ENCODE measurements at places on chromosomes 2 and 18.

DNA sequence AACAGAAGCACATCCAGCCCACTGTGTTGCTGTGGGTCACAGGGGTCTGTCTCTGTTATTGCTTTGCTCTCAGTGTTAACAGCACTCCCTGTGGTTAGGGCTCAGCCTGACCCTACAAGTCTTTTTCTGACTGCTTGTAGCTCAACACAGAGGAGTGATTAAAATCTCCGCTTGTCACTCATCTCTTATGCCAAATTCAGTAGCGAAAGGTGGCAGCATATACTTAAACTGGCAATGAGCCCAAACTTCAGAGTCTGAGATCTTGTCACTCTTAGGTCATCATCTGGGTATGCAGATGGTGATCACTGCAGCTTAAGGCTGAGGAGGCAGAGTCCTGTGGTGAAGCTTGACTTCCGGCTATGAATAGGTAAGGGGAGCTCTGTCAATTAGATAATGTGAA lies 63.3 kb upstream of the CSRNP3 start:
- DNase-seq = no peak

DNA sequence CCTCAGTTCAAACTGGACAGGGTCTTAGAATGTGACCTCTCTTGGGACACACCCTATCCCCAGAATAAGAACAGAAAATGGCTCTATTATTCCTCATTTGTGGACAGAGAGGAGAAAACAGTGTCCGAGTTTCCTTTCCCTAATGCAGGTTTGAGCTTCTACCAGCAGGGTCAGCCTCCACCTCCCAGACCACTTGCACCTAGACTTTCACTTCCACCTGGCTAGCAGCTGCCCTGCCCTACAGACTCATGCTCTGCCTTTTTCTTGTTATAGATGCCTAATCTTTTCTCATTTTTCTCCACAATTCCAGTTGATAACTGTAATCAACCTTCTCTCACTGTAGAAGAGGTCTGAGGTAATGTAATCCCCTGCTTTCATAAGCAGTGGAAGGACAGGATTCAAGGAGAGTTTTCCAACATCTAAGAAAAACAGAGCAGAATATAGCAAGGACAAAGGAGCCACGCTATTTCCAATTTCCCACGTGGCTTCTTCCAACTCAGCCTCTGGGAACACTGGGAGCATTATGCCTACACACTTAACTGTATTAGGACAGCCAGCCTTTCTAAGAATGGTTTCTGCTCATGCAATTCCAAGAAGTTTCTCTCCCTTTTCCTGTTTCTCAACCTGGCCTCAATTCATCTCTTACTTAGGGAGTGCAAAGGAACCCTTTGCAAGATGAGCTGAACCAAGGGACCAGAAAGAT lies 239.8 kb downstream of the BCL11A start:
- DNase-seq = no peak

DNA sequence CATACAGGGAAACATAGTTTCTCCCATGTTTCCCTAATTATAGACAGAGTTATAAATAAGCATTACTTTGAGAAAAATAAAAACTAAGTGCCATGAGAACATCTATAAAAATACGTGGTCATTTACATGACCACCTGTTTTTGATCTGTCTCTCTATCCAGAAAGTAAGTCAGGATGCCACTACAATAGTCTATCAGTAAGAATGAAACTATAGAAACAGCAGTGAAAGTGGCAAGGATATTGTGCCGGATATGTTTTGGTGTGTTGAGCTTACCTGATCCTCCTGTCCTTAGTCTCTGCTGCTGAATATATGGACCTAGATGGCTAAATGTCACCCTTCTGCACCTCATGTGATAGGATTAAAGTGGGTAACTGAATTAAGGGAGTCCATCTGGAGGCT lies 512.4 kb downstream of the LRP1B start:
- DNase-seq = no peak

- DNase-seq = no peak
Measured at GRCh38 chr18:12006488-12006840, 25.2 kb downstream of the IMPA2 start.

- no peak for DNase-seq
Measured at GRCh38 chr18:79829136-79829854, 31.6 kb downstream of the KCNG2 start.

DNA sequence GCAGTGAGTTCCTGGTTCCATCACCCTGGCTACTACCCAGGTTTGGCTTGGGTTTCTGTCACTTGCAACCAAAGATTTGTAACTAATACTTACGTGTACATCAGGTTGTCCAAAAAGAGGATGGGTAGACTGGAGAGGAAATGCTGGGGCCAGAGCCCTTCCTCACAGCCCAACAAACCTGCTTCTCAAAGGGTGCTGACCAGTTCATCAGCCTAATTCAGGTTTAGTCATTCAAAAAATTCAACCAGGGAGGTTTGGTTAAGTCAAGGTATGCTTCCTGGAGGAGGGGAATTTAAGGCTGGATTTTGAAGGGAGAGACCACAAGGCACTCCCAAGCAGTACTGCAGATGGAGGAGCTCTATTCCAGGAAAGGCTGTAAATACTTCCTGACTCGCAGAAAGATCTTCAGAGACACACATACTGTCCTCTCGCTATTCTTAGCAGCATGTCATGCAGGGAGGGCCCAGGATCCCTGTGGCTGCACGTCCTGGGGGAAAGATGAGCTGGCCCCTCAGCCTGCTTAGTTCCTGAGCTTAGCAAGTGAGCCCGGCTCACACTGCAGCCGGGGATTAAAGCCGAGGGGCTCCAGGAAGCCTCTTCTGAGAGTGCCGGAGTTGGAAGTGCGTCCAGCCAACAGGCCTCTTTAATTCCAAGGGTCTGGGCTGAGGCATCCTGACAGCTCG lies 40.0 kb upstream of the BIN1 start:
- DNase-seq = no peak

- no peak for DNase-seq
Measured at GRCh38 chr2:12192762-12193161, 446.3 kb downstream of the LPIN1 start.

DNA sequence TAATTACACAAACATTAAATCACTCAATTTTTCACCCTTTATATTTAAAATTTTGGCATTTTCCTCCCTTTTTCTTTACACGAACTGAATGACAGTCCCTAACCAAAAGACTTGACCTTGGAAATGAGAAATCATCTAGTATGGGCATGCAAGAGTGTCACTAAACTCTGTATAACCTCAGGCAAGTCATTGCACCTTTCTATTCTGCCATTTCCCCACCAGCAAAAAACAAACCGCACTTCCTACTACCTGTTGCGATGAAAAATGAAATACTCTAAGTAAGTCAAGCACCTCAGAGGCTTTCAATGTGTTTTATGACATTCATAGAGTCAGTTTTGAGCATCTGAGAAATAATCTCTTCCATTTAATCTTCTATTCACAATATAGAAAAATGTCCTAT lies 44.1 kb downstream of the ANKRD44 start:
- DNase-seq = no peak

GRCh38 chr2:163264341-163264740 lies 425.8 kb upstream of the KCNH7 start:
- DNase-seq = no peak

DNA sequence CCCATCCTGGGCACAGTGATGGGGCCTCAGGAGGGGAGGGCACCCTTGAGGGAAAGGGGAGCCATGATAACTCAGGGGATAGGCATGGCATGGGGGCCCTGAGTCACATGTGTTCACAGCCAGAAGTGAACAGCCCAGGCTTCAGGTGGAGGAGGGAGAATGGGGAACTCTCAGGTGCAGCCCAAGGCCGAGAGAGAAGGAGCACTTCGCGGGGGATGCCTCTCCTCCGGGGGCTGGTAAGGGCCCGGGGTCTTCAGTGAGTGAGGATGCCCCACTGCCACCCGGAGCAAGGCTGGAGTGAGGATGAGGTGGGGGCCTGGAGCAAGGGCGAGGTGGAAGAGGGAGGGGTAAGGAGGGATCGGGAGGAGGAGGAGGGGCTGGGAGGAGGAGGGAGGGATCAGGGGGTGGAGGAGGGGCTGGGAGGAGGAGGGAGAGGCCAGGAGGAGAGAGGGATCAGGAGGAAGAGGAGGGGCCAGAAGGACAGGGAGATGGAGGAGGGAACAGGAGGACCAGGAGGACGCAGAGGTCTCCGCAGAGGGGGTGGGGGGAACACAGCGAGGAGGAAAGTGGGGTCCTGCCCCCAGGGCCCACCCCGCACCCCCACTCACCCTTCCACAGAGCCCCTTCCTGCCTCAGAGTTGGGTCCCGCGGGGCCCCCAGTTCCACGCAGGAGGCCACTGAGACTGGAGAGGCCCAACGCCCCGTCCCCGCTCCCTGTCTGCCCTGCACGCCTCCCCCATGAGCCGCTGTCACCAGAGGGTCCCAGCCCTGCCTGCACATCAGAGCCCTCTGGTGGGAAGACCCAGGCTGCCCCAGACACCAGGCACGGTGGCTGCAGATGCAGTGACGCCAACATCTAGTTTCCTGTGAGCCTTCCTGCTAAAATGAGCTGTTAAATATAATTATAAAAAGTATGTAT lies 42.8 kb downstream of the RAMP1 start:
- no peak for DNase-seq

DNA sequence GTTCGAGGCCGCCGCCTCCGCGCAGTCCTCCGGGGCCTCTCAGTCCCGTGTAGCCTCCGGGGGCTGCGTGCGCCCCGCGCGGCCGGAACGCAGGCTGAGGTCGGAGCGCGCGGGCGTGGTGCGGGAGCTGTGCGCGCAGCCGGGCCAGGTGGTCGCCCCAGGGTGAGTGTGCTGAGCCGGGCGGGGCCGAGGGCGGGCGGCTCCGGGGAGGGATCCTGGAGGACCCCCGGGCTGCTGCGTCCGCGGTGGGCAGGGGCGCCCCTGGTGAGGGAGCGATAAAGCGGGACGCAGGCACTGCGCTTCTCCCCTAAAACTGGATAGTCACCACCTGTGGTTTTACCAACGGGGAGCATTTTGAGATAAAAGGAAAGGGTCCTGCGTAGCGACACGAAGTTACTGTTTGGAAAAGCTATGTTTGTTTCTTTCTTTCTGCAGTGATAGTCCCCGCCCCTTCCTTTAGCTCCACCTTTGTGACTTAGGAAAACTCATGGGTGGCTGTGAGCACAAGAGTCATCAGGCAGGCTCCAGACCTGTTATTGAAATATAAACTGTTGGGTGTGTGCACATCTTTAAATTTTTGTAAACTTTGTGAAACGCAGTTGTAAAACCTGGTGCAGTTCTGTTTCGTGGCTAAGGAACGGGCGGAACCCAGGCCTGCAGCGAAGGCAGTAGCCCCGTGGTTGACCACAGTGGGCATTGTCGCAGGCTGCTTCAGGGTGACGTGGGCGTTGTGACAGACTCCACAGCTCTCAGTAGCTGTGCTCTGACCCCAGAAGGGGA lies 687 bp downstream of the CTDP1 start:
- no peak for DNase-seq

GRCh38 chr2:71788601-71789240 lies 335.4 kb downstream of the DYSF start:
- DNase-seq = no peak

GRCh38 chr2:47783486-47784351 lies 774 bp downstream of the MSH6 start:
- no peak for DNase-seq

- no peak for DNase-seq
Measured at GRCh38 chr18:44736664-44737380, 56.1 kb downstream of the SETBP1 start.

GRCh38 chr2:216888081-216888480 lies 28.2 kb upstream of the TNP1 start:
- no peak for DNase-seq

DNA sequence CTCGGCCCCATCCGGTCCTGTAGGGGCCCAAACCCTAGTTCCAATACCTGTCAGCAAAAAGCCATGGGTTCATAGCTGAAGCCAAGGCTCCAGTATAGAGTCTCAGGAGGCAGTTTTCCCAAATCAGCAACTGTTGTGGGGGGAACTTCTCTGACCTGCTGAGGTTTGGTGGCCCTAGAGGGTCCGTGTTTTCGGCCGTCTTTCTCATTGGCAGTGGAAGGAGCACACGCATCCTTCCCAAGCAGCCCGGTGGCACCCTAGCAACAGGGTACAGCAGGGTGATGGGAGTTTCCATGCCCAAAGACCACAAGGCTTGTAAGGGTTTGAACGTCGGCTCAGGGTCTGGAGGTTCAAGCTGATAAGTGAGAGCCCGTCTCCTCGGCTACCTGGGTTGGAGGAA lies 6.6 kb downstream of the FOSL2 start:
- DNase-seq = no peak

- no peak for DNase-seq
Measured at GRCh38 chr2:178247250-178247649, 52.9 kb downstream of the OSBPL6 start.

DNA sequence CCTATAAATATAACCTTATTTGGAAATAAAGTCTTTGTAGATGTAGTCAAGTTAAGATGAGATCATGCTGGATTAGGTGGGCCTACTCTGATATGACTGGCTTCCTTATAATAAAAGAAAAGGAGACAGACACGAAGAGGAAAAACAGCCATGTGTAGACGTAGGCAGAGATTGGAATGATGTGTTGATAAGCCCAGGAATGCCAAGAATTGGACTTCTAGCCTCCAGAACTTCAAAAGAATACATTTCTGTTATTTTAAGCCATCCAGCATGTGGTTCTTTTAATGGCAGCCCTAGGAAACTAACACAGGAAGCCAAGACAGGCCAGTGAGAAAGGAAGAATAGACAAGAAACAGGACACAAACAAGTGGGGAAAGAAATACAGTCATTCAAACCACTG lies 68.6 kb downstream of the NYAP2 start:
- no peak for DNase-seq

- no peak for DNase-seq
Measured at GRCh38 chr18:13323186-13323585, 104.6 kb downstream of the LDLRAD4 start.

GRCh38 chr2:186065491-186065890 lies 326.9 kb downstream of the FSIP2 start:
- DNase-seq = no peak

DNA sequence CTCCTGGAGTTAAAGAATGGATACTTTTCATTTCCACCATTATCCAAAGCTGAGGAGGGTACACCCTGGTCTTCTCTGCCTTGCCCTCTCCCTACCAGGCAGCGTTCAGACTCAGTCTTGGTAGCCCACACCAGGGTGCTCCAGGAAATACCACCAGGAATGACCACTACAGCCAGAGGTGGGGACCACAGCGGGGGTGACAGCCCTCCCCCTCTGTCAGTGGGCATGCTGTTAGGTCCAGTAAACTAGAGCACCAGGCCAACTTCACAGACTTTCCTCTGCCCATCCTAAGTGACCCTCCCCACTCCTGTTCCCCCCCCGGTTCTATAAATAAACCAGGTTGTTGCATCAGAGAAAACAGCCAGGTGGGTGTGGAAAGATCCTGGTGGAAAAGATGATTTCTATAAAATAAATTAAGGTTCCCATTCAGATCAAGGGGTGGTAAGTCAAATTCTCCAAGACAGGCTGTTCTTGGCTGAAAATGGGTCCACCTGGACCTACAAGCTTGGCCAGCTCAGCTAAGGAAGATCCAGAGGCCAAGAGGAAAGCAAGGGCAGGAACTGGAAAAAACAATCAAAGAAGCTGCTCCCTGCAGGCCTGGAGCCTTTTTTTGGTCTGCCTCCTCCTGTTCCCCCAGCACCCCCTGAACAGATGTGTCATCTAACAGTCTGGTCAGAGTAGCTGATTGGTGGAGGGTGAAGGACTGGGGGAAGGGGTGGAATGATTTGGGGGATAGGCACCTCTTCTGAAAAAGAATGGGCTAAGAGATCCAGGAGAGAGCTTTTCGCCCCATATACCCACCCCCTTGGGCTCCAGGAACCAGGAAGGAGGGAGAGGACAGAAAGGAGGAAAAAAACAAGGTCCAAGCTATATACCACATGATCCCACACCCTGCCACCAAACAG lies 2.3 kb downstream of the RAB11FIP5 start:
- no peak for DNase-seq

Data from cerebellar nuclear complex (tissue), 1 donor.